ENCODE measurements at places on chromosomes 11 and 22. TPM values are rescaled to one million over a fixed set of nuclear protein-coding genes. Genes with fewer than 3 reads are reported as not detected.

Gene GATD1
- total RNA-seq, result 21.6 TPM

Gene MED17
- 20.9 TPM for total RNA-seq

Gene PIK3IP1
- 27.8 TPM for total RNA-seq

- DNase-seq, result no peak
Measured at GRCh38 chr11:47976931-47977330, 3.4 kb upstream of the PTPRJ start.

DNA sequence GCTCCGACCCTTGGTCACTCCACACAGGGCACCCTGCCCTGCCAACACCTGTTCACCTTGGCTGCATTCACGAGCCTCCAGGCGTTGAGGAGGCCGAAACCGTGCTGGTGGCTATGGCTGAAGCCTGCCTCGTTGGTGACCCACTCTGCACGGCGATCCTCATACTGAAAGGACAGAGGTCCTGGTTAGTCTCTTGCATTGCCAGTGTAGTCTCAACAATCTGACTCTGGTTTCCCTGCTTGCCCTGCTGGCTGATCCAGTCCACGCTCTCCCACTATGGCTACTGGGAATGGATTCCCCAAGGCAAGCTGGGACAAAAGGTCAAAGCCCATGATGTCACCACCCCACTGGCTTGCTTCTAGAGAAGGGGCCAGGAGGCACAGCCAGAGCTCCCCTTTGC is 12.9 kb downstream of the PCSK7 start:
- no peak for DNase-seq

DNA sequence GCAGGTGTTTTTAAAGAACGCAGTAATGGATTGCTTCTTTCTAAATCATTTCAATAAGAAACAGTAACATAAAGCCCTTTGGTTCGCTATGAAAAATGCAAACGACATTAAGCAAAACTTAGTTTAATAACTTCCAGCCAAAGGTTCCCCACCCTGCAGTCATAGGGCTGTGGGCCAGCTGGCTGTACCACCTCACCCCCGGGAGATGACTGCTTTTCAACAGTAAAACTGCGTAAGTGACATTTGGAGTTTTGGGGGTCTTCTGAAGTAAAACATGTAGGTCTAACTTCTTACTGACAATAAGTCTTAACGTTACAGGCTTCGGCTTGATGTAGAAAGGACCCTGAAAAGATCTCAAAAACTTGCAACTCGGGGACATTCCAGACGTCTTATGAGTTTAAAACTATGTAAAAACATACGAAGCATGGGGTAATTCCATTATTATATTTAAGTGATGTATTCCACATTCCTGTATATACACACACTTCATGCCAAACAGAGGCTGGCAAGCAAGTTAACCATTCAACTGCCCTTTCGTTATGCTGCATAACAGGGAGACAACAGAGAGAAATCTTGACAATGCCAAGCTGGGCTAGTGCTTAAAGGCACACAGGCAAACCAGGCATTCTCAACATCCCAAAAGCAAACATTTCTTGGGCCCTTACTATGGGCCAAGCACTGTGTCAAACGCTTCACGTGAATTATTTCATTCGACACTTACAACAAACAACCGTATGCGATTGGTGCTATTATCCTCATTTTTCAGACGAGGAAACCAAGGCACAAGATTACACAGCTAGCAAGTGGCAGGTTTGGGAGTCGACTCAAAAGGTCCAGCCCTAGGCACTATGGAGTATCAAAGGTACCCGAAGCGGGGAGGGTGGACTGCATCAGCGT is 1.2 kb downstream of the MRTFA start:
- DNase-seq, result no peak

GRCh38 chr11:6417907-6418556 is 862 bp downstream of the APBB1 start:
- DNase-seq, result no peak

DNA sequence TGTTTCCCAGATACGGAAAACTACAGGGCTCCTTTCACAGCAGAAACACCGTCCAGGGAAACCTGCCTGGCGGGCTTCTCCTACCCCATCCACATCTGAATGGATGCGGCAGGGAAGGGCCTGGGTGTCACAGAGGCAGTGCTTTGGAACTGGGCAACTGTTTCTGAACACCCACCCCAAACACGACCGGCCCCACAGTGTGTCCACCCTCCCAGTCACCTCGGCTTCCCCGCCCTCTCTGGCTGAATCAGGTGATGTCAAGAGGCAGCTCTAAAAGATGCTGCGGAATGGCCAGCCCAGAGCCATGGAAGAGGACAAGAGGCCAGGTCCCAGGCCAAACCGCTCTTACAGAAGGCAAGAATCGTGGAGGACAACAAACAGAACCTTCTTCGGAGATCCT is 22.0 kb downstream of the IFT27 start:
- no peak for DNase-seq

GRCh38 chr11:46119352-46120216 is 1.7 kb downstream of the PHF21A start:
- DNase-seq, result peak; percentile 78

DNA sequence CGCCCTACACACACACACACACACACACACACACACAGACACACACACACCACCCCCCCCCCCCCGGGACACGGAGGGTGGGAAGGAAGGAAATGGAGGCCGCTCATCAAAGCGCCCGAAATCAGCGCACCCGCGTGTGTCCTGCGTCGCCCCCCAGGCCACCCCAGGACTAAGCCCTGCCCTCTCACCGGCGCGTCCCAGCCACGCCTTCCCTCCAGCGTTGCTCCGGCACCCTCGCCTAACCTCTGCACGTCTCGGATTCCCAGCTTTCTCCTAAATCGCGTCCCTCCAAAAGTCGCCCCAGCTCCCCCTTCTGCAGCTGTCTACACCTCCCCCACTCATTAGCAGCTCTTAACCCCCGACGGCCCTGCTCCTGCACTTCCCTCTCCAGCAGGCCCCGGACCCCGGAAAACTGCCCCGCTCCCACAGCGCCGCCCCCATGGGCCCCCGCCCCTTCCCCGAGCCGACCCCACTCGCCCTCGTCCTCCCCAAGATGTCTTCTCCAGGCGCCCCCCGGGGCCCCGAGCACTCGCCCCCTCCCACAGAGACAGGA is 557 bp downstream of the PACSIN2 start:
- peak; percentile 49 for DNase-seq

DNA sequence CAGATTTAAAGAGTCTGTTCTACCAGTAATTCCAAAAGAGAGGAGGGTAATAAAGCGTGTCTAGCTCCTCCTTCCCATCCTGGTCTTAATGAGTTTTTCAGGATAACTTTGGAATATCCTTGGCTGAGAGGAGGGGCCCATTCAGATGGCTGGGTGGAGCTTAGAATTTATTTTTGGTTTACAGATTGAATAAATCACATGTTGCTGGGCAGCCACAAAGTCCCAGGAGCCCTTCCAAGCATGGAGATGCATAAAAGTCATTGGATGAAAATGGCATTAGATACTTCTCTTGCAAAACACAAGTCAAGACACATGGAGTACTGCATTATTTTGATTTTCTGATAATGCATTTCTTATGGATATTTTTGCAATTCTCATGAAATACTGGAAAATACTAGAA is 139.0 kb downstream of the TRPC6 start:
- DNase-seq, result peak; percentile 39

DNA sequence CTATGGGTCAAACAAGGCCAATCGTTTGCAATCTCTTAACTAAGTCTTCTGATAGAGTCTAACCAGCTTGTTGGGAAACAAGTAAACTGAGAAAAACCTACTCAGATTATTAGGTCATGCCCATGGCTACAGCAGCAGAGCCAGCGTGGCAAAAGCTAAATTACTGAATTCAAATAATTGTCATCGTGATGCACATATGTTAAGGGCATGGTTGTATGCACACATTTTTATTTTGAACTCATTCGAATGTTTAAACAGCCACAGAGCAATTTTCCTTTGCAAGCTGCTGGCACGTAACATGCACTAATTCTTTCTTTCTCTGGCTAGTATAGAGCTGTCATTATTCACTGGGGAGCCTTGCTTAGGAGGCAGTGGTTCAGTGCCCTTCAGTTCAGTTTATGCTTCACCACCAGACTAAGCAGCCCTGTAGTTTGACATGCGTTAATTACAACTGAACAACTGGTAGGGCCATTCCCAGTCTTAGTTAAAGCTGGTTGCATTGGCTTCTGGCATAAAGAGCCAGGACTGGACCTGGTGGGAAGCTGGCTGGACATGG is 396.4 kb downstream of the METTL15 start:
- no peak for DNase-seq
